ENCODE measurements at places on chromosomes 1 and 21.

DNA sequence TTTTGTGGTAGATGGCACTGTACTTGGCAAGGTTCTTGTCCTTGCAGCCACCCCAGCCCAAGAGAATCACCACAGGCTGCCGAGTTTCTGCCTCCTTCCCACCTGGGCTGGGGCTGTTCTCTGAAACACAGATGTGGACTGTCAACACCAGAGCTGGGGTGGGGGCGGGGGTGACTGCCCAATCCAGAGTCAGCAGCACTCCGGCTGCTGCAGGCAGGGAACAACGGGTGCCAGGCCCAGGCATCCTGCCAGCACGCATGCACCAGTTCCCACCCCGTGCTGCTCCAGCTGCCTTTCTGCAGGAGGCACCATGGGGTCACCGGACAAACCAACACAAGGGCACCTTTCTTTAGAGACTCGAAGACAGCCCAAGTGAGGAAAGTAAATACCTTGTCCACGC lies 14.1 kb downstream of the TMEM53 start:
- no peak for DNase-seq

- DNase-seq: no peak
Measured at GRCh38 chr21:42425591-42425990, 21.9 kb downstream of the UBASH3A start.

DNA sequence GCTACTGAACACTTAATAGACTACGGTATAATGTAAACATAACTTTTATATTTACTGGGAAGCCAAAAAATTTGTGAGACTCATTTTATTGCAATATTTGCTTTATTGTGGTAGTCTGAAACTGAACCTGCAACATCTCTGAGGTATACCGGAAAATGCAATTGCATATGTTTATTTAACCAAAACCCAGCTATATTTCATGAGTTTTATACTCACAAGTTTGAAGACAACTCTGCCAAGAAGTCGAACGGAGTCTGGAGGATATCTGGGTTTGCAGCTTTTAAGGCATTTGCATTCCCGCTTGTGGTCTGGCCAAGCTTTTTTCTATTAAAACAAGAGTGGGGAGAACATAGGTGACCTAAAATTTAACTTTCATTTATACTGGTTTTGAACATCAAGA lies 171.9 kb downstream of the SMYD3 start:
- DNase-seq: peak; percentile 42

- peak; percentile 78 for DNase-seq
Measured at GRCh38 chr1:31007462-31007991, 58.0 kb downstream of the PUM1 start.

- DNase-seq: no peak
Measured at GRCh38 chr1:172874950-172875349, 175.8 kb downstream of the TNFSF18 start.

DNA sequence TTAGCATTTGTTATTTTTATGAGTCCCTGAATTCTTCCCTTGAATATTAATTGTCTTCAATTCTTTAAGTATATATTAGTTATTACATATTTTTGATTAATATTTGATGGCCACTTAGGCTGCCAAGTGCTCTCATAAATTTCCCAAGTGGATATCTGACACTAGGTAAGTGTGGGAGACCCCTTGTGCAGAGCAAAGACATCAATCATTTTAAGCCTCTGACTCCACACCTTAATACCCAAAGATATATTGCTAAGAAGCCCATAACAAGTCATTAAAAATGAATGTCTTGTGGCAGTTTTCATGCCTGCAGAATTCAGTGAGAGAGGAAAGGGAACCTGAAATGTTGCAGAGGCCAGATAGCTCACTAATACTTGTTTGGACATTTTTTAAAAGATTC lies 58.4 kb upstream of the PROX1 start:
- no peak for DNase-seq

DNA sequence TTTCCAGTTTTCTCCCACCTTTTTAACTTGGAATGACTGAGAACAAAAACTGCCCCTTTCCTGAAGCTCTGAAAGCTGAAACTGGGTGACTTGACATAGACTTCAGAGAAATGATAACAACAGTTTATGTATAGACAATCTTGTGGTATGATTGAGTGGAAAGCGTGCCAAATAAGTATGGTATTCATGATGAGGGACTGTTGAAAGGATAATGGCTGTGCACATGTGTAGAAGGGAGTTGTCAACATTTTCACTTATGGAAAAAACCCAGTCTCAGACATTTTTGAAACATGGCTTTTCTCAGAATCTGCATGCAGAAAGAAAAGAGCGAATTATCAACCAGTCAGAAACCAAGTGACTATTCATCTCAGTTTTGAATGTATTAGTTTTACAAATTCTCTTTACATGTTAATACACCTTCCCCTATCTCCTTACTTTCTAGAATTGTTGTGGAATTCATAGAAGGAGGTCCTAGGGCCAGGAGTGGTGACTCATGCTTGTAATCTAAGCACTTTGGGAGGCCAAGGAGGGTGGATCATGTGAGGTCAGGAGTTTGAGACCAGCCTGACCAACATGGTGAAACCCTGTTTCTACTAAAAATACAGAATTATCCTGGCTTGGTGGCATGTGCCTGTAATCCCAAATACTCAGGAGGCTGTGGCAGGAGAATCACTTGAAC lies 261.2 kb downstream of the S1PR1 start:
- DNase-seq: no peak

- DNase-seq: peak; percentile 63
Measured at GRCh38 chr1:54671985-54672608, 30.5 kb downstream of the MROH7 start.

DNA sequence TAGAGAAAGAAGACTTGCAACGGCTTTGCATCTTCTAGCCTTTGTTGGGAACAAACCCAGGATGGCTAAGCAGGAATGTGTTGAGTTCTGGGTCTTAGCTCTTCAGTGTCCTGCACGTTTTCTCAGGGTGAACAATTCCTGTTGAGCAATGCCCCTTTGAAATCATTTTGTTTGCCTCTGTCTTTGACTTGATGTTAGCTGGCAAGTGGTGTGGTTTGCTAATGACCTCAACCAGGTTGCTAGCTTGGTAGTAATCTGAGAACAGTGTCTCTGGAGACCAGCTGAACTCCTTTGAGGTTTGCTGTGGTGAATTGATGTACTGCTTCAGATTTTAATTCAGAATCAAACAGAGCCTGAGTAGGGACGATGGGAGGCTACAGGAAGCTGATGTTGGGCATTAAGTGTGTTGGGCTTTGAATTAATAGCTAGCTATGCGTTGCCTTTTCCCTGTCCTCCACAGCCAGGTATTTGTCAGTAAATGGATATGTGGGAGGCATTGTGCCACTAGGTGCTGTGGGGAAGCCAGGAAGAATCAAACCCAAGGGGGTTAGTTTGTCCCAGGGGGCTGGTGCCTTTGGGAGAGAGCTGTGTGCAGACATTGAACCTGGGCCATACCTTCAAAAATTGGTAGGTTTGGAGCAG lies 23.3 kb upstream of the SRSF10 start:
- peak; percentile 76 for DNase-seq

DNA sequence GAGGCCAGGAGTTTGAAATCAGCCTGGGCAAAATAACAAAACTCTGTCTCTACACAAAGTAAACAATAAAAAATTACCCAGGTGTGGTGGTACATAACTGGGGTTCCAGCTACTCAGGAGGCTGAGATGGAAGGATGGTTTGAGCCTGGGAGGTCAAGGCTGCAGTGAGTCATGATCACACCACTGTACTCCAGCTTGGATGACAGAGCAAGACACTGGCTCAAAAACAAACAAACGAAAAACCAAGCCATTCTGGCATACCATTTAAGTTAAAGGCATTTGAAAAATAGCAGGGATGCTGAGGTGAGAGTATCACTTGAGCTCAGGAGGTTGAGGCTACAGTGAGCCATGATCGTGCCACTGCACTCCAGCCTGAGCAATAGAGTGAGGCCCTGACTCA lies 5.3 kb upstream of the ALDH9A1 start:
- DNase-seq: no peak

- DNase-seq: no peak
Measured at GRCh38 chr1:19647643-19648042, 3.5 kb downstream of the NBL1 start.

GRCh38 chr1:107545056-107545577 lies 404.3 kb downstream of the NTNG1 start:
- DNase-seq: no peak

GRCh38 chr1:15287035-15287979 lies 40.3 kb downstream of the FHAD1 start:
- DNase-seq: no peak

GRCh38 chr1:202084791-202085681 lies 37.7 kb upstream of the GPR37L1 start:
- DNase-seq: no peak

GRCh38 chr1:6185151-6185550 lies 5.0 kb upstream of the CHD5 start:
- DNase-seq: no peak

DNA sequence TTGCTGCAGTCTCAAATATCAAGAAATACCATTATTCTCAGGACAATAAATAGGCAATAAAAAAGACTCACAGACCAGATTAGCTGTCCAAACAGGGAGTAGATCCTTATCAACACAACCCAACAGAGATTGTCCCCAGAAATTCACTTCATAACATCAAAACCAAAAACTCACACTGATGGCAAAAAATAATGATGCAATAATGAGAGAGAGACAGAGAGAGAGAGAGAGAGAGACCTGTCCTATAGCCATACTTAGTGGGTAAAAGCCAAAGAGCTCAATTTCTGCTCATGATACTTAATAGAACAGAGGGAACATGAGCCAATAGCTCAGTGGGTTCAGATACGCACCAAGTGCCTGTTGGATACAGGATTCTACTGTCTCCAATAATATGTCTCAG lies 244.5 kb downstream of the FAM72C start:
- DNase-seq: no peak

DNA sequence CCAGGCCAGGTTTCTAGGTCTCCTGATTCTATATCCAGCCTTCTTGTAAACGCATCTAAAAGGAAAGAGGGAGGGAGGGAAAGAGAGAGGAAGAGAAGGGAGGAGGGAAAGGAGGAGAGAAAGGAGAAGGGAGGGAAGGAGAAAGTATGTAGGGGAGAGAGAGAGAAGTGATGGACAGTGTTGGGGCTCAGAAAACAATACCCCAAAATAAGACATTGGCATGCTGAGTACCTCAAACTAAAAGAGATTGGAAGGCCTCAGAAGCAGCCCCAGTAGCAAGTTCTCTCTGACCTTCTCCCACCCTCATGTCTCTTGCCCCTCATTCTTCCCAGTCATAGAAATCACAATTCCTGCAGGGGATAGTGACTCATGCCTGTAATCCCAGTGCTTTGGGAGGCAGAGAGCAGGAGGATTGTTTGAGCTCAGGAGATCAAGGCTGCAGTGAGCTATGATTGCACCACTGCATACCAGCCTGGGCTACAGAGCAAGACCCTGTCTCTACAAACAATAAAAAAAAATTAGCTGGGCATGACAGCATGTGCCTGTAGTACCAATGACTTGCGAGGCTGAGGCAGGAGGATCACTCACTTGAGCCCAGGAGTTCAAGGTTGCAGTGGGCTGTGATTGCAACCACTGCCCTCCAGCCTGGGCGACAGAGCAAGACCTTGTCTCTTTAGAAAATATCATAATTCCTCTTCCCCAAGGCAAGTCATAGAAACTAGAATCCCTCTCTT lies 51.2 kb downstream of the DNTTIP2 start:
- DNase-seq: no peak

DNA sequence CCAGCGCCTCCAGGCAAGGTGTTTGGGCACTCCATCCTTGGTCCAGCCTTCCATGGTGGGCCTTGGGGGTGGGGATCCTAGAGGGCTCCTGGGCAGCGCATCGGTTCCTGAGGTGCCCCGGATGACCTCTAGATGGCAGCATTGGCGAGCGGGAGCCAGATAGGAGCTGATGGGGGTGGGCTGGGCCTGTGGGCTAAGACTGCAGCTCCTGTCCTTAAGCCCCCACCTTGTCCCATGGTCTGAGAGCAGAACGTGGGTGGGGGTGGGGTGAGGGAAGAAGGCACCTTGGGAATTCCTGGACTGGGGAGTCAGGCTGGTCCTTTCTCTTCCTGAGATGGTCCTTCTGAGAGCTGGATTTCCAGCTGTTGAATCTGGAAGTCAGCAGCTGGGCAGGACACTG lies 93.4 kb upstream of the CSF3R start:
- peak; percentile 44 for DNase-seq

DNA sequence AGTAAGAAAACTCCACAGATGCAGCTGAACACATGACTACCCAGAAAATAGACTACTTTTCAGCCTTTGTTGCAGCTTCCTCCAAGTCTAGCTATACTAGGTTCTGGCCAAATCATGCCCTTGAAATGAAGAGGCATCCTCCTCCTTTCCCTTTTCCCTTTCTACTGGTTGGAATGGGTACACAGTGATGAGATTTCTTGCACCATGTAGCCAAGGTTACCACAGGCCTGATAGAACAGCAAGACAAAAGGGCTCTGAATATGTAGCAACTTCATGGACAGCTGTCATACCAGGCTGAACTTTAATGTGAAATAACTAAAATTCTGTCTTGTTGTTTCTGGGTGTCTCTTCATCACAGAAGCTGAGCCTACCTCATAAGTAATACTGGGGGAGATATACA lies 146.5 kb downstream of the PDE4B start:
- DNase-seq: no peak

GRCh38 chr21:45833414-45833813 lies 148.2 kb upstream of the COL6A1 start:
- no peak for DNase-seq

- no peak for DNase-seq
Measured at GRCh38 chr1:155116113-155116764, 11.4 kb upstream of the EFNA1 start.

- DNase-seq: no peak
Measured at GRCh38 chr1:193472430-193472829, 286.0 kb upstream of the B3GALT2 start.

DNA sequence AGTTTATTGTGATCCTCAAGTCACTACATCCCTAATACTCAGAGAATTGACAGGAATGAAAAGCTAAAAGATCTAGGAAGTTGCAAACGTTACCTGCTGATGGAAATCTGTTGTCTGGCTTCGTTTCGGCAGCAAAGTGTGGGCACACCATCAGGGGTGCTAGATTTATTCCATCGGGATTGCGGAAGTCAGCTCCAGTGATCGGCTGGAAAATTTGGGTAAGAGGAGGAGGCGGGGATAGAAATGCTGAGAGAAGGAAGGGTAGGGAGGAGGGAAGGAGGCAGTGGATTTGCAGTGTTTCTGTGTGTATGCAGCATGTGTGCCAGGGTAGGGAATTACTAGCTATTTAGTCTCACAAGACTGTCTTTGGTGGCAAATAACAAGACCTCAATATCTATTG lies at the start of gene CTSK:
Gene CTSK (minus strand): TSS at position 140 of the 400 bp plus-strand sequence. CDS start 1,455 bp downstream, outside the sequence.
- no peak for DNase-seq

DNA sequence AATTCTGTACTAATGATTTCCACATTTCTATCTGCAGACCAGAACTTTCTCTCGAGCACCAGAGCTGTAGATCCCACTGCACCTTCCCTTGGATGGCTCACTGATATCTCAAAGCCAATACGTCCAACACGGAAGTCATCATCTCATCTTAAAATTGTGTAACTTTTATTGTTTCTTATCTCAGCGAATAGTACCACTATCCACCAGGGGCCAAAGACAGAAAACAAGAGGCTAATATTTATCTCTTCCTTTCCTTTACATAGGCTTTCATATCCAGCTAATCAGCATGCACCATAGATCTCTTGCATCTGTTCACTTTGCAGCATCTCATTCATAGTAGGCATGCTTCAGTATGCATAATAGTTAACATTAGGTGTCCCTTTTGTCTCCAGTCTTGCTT lies 303.6 kb downstream of the PTPRC start:
- DNase-seq: no peak

Data from H4 (cell line).